ENCODE measurements at places on chromosomes 3 and 15.
A peak's percentile ranks its signal among the peaks of the same experiment; 100 is the strongest.

DNA sequence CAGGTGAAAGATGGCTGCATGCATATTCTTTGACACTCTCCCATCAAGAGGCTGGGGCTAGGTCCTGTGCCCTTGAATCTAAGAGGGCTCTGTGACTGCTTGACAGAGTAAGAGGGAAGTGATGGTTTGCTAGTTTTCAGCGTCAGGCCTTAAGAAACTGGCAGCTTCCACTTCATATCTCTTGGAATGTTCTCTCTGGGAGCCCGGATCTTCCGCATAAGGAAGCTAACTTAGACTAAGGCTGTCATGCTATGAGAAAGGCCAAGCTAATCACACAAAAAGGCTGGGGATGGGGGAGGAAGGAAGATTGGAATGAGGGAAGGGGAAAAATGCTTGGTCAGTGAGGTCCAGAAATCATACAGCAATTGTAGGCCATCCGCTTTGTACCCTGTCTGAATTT, 50.0 kb downstream of the MB21D2 start:
- DNase-seq, result no peak

- DNase-seq, result peak; percentile 48
Observed at GRCh38 chr3:44476181-44476611, 1.3 kb downstream of the ZNF445 start.

DNA sequence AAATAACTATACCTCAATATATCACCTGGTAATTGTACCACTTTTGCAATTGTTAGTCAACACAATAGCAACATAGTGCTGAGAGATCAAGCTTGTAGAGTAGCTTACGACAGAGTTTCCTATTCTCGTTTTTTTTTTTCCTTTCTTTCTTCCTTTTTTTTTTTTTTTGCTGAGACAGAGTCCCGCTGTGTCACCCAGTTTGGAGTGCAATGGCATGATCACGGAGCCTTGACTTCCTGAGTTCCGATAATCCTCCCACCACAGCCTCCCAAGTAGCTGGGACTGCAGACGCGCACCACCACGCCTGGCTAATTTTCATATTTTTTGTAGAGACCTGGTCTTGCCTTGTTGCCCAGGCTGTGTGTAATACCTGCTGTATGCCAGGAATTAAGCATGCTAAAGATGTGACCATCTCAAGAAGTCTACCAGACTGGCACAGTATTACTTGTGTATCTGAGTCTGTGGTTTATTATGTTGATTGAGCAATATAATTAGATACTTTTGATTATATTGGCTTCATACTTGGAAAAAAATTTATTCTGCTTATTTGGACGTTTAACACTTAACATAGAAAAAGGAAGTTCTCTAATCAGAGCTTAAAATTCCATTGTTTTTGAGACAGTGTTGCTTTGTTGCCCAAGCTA, 3.0 kb downstream of the SELENOT start:
- no peak for DNase-seq

DNA sequence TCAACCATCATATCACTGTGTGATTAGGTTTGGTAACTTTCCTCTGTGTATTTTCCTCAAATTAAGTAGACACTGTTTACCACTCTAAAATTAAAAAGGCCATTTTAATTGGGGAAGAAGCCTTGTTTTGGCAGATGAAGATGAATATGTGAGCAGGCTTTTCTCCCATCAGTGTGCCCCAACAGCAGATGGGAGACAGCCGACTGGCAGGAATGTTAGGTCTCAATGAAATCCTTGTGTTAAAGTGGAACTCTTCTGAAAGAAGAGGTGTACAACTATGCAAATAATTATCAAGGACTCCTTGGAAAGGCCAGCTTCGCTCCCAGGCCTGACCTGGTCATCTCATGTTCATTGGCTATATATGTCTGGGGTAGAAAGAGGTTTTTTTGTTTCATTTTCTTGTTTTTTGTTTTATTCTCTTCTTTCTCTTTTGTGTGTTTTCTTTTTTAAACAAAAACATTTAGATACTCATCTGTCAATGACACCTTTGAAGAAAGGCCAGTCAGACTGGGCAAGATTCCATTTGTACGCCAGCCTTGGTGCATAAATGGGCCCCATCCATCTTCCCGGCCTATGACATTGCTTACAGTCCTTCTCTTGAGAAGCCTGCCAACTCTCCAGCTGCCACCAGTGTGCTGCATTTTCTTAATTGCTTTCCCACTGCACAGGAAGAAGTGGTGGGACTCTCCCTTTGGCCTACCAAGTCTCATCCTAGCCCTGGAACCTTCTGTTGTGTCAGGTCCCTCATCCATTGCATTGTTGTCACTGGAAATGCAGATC, 25.8 kb downstream of the LRTM1 start:
- DNase-seq, result no peak

DNA sequence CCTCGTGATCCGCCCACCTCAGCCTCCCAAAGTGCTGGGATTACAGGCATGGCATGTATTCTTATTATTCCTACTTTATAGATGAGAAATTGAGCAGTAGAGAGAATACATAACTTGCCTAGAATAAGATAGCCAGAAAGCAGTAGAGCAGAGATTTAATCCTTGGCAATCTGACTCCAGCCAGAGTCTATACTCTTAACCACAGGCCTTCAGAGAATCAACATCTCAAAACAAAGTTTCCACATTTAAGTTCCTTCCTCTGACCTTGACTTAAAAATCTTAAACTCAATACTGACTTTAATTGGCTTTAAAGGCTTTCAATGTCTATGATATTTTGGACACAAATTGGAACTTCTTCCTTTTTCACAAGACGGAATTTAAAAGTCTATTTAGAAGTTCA, 37.1 kb downstream of the ZNF106 start:
- no peak for DNase-seq

GRCh38 chr3:127411083-127411727, 123.4 kb upstream of the PRR20G start:
- no peak for DNase-seq

GRCh38 chr3:147371140-147371539, 35.2 kb downstream of the ZIC4 start:
- DNase-seq, result no peak

GRCh38 chr3:168249205-168249549, 153.5 kb upstream of the GOLIM4 start:
- peak; percentile 13 for DNase-seq

GRCh38 chr15:31482122-31482922, 155.7 kb downstream of the KLF13 start:
- no peak for DNase-seq

- no peak for DNase-seq
Observed at GRCh38 chr15:99141943-99142342, 37.1 kb downstream of the SYNM start.

All from EL (cell line).